ENCODE measurements at places on chromosomes 13 and 19.

- DNase-seq = no peak
These were observed 3.5 kb upstream of the RPS9 start for GRCh38 chr19:54197121-54197520.

GRCh38 chr13:109919715-109920375 is 133.5 kb upstream of the IRS2 start:
- DNase-seq = no peak

DNA sequence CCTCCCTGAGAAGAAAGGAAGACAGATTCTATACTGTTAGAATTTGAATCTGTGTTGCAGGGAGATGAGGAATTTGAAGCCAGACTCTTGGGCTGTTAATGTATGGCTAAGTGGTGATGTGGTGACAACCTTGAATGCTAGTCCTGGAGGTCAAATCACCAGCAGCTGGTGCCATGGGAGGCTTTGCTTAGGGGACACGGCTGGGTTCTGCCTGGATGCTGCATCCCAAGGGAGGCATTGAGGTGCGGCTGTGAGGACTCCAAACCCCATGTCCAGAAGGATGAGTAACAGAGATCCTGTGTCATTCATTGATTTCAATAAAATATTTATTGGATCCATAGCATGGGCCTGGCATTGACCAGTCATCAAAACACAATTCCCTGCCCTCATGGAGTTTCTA is 42.3 kb downstream of the RFX2 start:
- peak; percentile 18 for DNase-seq

DNA sequence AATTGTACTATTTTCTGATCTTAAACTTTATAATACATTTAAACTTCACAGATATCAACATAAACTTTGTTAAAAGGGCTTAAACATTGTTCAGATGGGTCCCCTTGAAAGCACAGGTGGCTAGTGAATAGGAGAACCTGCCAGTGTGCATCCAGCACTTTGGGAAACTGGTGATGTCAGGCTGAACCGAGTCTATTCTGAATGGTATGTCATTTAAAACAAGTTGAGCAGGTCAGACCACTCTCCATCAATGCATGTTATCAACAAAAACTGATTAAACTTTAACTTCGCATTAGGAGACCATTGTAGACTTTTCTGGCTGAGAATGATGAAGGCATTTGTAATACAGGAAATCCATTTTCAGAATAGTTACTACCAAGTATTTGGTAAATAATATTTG is 50.1 kb upstream of the FREM2 start:
- no peak for DNase-seq

- no peak for DNase-seq
These were observed 38.8 kb downstream of the ZNF611 start for GRCh38 chr19:52695996-52696395.

DNA sequence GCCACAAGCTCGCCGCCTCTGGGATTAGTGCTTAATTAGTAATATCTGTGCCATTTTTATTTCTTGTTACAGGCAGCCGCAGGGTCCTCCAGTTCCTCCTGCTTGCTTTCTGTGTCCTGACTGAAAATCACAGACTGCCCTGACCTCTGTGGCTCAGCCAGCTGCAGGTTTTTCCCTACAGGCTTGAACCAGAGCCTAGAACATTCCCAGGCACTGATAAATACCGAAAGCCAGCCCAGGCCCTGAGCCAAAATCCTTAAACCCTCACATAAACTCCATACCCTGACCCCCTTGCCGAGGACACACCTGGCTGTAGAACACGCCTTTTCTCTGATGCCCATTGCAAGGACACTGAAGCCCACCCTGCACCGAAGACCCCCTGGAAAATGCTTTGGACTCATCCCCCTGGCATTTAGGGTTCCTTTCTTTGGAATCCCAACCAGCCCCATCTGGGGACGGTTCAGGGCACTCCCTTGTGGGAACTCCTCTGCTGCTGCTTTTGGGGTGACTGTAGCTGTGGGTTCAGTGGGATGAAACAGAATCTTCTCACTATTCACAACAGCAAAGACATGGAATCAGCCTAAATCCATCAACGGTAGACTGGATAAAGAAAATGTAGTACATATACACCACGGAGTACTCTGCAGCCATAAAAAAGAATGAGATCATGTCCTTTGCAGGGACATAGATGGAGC is 15.5 kb downstream of the DPP9 start:
- DNase-seq = no peak

- DNase-seq = no peak
These were observed 10.5 kb downstream of the PLEKHF1 start for GRCh38 chr19:29675650-29676186.

DNA sequence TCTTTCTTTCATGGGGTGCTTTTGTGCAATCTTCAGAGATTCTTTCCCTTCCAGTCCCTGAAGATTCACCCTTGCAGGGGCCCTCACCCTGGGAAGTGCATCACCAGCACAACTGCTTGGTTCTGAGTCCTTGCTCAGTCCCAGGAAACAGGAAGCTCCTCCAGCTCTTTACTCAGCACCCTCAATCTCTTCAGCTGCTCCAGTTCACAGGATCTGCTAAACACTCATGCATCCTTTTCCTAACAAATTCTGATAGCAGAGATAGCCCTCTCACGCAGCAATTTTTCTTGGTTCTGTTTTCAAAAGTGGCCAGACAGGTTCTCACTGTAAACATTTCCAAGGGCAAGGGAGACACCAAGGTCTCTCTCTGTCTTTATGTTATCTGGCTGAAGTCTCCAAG is 823.1 kb downstream of the LIG4 start:
- DNase-seq = no peak

GRCh38 chr19:9797871-9798270 is 21.0 kb downstream of the FBXL12 start:
- no peak for DNase-seq

- no peak for DNase-seq
These were observed 157.9 kb upstream of the FREM2 start for GRCh38 chr13:38528986-38529385.

- DNase-seq = no peak
These were observed 9.8 kb upstream of the GNA15 start for GRCh38 chr19:3125900-3126524.

DNA sequence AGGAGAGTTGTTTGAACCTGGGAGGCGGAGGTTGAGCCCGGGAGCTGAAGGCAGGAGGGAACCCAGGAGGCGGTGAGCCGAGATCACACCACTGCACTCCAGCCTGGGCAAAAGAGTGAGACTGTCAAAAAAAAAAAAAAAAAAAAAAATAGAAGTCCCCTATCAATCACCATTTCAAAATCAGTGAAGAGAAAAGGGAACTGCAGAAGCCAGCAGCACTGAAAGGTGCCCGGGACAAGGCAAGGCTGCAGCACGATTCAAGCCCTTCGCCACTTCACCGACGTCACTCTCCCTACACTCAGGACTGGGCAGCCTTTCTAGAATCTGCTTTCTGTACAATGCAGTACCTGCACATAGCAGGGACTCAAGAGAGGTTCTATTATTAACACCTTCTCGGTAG is 21.9 kb upstream of the USP12 start:
- DNase-seq = no peak

DNA sequence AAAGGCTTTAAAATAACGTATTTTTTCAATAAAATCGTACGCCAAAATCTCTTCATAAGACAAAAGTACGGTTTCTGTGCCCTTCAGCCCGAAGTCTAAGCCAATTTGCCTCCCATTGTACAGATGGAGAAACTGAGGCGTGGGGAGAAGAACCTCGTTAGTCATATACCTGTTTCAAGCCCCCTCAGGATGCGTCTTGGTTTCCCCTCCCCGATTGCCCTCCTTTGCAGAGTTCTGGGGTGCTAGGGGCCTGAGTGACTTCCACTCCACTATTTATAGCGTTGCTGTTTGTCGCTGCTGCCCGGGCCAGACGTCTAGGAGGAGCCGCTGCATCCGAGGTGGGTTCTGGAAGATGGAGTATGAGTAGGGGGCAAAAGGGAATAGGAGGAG is 2.3 kb upstream of the LTBP4 start:
- DNase-seq = no peak

DNA sequence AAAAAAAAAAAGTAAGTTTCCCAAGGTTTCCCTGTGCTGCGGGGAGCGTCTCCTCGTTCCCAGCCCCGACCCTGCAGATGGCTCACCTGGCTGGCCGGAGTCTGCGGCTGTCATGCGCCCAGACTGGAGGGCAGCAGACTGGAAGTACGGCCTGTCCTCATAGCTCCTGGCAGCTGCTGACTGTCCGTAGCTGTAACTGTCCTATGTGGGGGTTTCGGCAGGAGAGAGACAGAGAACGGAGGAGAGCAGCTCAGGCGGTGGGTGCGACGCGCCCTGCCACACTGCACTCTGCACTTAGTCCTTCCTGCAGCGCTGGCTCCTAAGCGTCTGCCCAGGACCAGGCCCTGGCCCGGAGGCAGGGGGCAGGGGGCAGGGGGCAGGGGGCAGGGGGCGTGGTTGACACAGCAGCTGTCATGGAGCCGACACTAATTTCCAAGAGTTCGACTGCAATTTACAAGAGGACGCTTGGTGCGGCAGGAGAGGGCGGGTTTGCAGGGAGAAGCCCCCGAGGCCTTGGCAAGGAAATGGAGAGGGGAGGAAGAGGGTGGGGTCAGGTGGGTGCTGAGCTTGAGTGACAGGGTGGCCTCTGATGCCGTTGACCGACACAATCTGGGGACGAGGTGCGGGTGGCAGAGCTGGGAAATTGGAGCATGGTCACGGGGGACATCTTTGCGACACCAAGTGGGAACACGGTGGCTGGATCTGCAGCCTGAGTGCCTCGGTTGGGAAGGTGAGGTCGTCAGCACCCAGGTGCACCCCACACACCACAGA is 35.1 kb downstream of the ZFR2 start:
- no peak for DNase-seq

- DNase-seq = no peak
These were observed 118.4 kb downstream of the GPC6 start for GRCh38 chr13:93345024-93345423.

GRCh38 chr13:59352600-59352999 is 811.1 kb downstream of the DIAPH3 start:
- no peak for DNase-seq
